ENCODE measurements at places on chromosomes 12 and 14.

- no peak for DNase-seq
Observed at GRCh38 chr12:53510181-53510812, 3.0 kb upstream of the NPFF start.

DNA sequence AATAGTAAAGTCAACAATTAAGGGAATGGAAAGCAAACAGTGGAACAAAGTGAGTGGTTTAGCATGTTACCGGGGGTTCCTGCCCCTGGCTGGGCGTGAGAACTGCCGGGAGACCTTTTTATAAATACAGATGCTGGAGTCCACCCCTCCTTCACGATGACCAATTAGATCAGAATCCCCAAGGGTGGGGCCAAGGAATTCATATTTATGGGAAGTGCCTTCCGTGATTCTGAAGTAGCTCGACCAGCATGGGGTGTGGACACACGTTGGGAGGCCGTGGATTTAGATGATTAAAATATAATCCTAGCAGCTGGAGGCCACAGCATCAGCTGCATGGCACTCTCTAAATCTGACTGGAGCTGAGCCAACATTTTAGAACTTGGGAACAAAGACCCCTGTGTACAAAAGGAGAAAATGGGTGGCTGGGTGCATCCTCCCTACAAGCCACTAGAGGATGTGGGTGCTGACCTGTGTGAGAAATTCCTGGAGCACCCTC is 87.9 kb downstream of the SRRM4 start:
- DNase-seq = no peak

DNA sequence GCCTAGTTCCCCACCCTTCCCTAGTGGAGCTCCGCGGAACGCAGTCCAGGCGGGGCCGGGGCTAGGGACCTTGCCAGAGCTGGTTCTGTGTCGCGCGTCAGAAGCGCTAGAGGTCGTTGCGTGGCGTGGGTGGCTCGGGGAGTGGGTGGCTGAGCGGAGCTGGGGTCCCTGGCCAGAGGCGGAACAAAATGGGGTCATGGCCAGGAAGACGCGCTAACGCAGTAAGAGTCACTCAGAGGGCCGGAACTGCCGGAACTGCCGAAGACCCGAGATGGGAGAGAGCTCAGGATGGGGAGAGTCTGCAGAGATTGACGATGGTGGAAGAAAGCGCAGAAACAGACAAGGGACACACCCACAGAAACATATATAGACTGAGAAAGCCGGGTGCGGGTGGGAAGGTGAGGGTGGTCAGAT is 4.8 kb downstream of the DGKA start:
- no peak for DNase-seq

- peak; percentile 54 for DNase-seq
Observed at GRCh38 chr14:31261859-31262731, 54.5 kb upstream of the HECTD1 start.

GRCh38 chr12:125172231-125172850 is 107.1 kb downstream of the AACS start:
- no peak for DNase-seq

DNA sequence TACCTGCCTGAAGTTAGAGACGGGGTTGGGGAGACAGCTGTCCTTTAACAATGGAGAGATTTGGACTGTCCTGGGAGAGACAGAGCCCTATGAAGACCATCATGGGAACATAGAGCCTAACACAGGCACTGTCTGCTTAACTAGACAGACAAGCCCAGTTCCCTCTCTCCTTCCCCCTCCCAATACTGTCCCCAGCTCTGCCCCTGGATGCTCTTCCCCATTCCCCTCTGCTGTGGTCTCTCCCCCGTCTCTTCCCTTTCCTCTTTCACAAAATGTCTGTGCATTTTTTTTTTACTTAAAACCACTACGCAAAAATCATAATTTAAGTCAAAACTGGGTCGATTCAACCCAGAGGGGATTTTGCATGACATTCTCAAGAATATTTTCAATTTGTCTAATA is 232.9 kb downstream of the CHST11 start:
- DNase-seq = no peak

- DNase-seq = no peak
Observed at GRCh38 chr12:91142221-91142631, 30.9 kb upstream of the LUM start.

DNA sequence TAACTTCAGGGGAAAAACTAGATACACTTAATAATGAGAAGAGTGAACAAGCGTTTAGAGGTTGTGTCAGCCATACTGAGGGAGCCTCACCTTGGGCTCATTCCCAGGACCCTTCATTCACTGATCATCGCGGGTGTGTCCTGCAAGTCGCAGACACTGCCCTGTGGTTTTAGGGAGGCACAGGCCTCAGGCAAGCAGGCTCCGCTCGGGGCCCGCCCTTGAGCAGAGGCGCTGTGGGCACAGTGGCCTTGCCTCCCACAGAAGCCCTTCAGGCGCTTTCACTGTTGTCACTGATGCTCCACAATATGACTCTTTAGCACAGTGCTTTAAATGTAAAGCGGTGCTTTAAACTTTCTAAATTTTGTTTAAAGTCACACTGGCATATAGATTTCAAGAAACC is 67.4 kb downstream of the DDX51 start:
- no peak for DNase-seq

- peak; percentile 49 for DNase-seq
Observed at GRCh38 chr14:92513204-92513965, at the start of gene RIN3. TSS of gene RIN3 (plus strand) at chr14:92513781. CDS start at chr14:92513933, 152 bp downstream.

GRCh38 chr12:21155522-21156351 is 24.7 kb downstream of the SLCO1B1 start:
- DNase-seq = no peak

DNA sequence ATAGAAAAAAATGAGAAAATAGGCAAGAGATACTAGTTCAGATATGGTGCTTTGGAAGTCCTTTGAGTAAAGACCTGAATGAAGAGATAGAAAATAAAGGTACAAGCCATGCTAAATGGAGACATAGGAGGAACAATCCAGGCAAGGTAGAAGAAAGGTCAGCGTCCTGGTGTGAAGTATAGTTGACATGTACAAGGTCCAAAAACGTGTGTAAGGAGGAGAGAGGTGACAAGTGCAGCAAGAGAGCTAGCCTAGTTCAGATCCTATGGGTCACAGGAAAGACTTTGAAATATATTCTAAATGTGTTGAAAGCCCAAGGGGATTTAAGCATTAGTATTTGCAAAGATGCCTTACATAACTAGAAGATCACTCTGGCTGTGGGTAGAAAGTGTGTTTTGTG is 88.2 kb downstream of the SLCO1B1 start:
- no peak for DNase-seq

- DNase-seq = peak; percentile 44
Observed at GRCh38 chr12:123076604-123077297, 74.1 kb downstream of the PITPNM2 start.

GRCh38 chr12:52473768-52474167 is at the start of gene KRT6C:
TSS of gene KRT6C (minus strand) at chr12:52473805. CDS start at chr12:52473737, 68 bp downstream.
- DNase-seq = peak; percentile 95

DNA sequence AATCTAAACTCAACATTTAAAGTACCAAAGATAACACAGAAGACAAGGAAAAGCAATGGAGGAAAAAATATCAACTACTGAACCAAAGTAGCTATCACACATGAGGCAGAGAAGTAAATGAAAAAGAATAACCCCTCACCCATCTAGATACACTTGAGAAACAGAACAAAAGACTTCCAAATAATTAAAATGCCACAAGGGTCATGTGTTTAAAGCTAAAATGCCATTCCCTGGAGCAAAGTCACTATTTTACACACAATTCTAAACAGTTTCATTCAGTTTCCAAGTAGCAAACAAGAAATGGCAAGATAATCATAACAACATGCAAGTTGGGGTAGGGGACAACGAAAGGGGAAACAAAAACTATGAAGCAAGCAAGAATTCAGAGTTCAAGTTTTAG is 12.0 kb downstream of the OSBPL8 start:
- no peak for DNase-seq

- DNase-seq = no peak
Observed at GRCh38 chr12:131619106-131619642, 91.7 kb upstream of the SFSWAP start.
